ENCODE measurements at places on chromosomes 2 and 18.

DNA sequence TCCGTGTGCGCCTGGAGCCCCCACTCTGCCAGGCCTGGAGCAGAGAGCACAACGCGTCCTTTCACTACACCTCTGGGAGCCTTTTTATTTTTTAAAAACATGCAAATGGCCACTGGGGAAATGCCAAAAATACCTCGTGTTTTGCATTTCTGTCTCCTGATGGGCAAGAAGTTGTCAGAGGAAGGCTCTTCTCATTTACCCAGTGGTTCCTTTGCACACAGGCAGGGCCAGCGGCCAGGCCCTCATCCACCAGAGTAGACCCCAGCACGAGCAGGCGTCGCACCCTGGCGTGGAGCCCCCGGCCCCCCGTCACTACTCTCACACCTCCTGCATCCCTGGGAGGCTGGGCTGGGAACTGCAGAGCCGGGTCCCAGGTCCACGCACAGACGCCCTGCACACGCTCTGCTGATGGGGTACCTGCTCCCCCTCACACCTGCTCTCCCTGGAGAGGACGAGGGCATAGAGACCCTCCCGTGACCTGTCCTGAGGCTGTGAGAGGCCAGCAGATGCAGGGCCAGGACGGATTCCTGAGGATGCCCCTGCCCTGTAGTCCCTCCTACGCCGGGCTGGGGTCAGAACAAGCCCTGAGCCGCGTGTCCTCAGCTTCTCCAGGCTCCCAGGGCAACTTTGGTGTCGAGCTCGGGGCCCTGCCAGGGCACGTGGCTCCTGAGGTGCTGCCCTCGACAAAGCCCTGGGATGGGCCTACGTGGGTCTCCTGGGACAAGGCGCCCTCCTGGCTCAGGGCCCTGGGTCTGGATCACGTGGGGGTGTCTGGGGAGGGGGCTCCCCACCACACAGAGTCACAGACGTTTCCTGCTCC, 65.0 kb downstream of the NFATC1 start:
- peak; percentile 43 for DNase-seq

DNA sequence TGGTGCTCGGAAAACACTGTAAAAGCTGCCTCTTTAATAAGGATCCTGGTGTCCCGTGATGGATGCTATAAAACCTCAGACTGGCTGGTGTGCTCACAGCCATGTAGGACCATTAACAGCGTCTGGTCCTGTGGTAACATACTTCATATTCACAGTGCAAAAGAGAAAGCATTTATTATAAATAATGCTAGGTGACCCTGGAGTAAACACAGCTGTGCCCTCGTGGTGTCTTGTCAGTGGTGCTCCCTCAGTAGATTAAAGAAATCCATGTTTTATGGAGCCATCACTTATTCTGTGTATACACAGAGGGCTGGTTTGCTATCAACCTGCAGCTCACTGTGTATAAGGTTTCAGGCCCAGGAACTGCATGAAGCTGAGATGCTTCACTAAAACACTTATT, 106.9 kb downstream of the CDK15 start:
- no peak for DNase-seq

DNA sequence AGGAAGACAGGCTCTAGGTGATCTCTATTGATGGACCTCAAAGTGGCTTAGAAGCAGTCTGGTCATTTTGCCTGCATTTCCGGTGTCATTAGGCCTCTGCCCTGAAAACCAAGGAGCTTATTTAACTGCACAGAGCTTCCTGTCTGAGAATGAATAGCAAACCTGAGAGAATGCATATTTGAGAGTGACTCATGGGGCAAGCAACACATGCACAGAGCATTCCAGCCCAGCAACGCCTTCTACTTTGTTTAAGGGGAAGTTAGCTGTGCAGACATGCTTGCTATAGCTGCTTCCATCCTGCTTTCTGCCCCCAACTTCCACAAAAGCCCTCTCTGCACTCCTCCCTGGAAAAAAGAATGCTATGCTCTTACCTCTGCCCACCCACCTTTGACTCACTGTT, 232.8 kb downstream of the GRB14 start:
- peak; percentile 85 for DNase-seq

DNA sequence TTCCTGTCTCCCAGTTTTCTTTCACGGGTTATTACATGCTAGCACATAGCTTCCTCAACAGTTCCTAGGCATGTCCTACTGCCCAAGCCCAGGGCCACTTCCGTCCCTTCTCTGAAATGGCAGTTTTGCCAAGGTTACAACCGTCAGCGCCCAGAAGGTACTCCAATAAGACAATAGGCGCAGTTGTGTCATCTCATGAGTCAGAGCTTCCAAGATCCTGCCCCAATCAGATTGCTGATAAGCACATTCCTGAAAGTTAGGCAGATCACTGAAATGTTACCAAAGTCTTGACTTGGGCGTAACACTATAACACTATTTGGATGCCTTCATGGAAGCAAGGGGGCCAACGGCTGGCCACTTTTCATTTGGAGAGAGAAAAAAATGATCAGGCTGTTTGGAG, 34.2 kb downstream of the GKN2 start:
- DNase-seq, result no peak

DNA sequence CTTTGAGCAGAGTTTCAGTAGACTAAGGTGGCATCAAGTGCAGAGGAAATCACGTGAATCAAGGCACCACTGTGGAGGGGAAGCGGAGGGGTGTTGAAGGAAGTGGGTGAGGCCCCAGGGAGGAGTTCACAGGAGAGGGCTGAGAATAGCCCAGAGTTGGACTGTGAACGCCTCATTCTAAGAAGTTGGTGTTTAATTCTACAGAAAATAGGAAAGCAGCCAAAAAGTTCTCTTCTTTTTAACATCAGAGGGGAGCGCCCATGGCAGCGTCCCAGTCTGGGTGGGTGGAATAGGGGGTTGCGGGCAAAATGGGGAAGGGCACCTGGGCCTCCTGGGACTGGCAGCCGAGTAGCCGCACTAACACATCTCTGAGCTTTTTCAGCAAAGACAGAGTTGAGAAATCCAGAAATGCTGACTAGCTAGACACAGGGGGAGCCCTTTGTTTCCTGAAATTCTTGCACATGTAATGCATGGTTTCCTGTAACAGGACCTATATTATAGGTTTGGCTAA, 97.0 kb downstream of the NEB start:
- DNase-seq, result no peak

- DNase-seq, result no peak
Observed at GRCh38 chr2:17800693-17801458, 15.4 kb upstream of the MSGN1 start.

- DNase-seq, result peak; percentile 81
Observed at GRCh38 chr18:46712406-46712805, 44.4 kb downstream of the ST8SIA5 start.

GRCh38 chr2:218882866-218883366, 2.3 kb downstream of the WNT10A start:
- DNase-seq, result peak; percentile 24

- DNase-seq, result no peak
Observed at GRCh38 chr18:41545091-41545888, 409.7 kb upstream of the PIK3C3 start.

GRCh38 chr2:146652311-146652710, 1192.5 kb upstream of the ACVR2A start:
- DNase-seq, result peak; percentile 68

- DNase-seq, result no peak
Observed at GRCh38 chr18:10805587-10806118, 279.8 kb downstream of the NAPG start.
